ENCODE measurements at places on chromosomes 16 and 17. TPM values are rescaled to one million over a fixed set of nuclear protein-coding genes. Genes with fewer than 3 reads are reported as not detected.

DNA sequence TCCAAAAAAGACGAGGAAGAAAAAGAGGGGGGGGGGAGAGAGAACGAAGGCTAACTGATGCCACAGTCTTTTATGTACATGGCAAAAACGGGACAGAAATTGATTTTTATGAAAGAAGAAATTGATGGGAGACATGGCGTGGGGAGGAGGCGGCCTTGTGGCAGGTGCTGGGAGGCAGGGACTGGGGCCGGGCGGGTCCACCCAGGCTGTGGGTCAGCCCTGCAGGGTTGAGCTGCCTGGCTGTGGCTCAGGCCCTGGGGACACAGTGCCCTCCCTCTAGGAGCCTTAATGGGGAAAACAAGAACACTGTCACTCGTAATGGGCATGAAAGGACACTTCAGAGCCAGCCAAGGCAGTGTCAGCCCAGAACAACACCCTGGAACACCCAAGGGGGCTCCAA lies 34.8 kb downstream of the SNX20 start:
- no peaks in the 10 kb centered on the region for H3K4me1 ChIP-seq
- H3K36me3 ChIP-seq = no peaks in the 10 kb centered on the region
- no peak overlapping the region for H3K27ac ChIP-seq
- no peak overlapping the region for H3K4me3 ChIP-seq
- no peak for DNase-seq
- H3K27me3 ChIP-seq = no peaks in the 10 kb centered on the region

GRCh38 chr17:65797101-65797500 lies 235.7 kb upstream of the AXIN2 start:
- no peak for DNase-seq
- H3K4me3 ChIP-seq = no peak overlapping the region
- no peaks in the 10 kb centered on the region for H3K27me3 ChIP-seq
- H3K36me3 ChIP-seq = no peaks in the 10 kb centered on the region
- no peak overlapping the region for H3K27ac ChIP-seq
- H3K4me1 ChIP-seq = no peaks in the 10 kb centered on the region

- H3K4me3 ChIP-seq = peak overlapping the region; percentile 93
- peak; percentile 20 for DNase-seq
- no peaks in the 10 kb centered on the region for H3K4me1 ChIP-seq
- no peaks in the 10 kb centered on the region for H3K27me3 ChIP-seq
- H3K36me3 ChIP-seq = no peaks in the 10 kb centered on the region
- H3K27ac ChIP-seq = peak overlapping the region; percentile 78
Observed at GRCh38 chr16:1678500-1679098, 520 bp downstream of the JPT2 start.

- H3K4me1 ChIP-seq = no peaks in the 10 kb centered on the region
- no peaks in the 10 kb centered on the region for H3K27me3 ChIP-seq
- H3K4me3 ChIP-seq = no peak overlapping the region
- no peaks in the 10 kb centered on the region for H3K36me3 ChIP-seq
Observed at GRCh38 chr16:49822649-49823370, 33.1 kb downstream of the ZNF423 start.

- DNase-seq = no peak
- H3K4me1 ChIP-seq = no peaks in the 10 kb centered on the region
- no peaks in the 10 kb centered on the region for H3K36me3 ChIP-seq
Observed at GRCh38 chr17:2212400-2212981, 91.1 kb downstream of the SMG6 start.

GRCh38 chr17:67747681-67748235 lies 30.0 kb downstream of the NOL11 start:
- no peak overlapping the region for H3K4me3 ChIP-seq
- no peak overlapping the region for H3K27ac ChIP-seq
- DNase-seq = no peak
- no peaks in the 10 kb centered on the region for H3K4me1 ChIP-seq
- H3K36me3 ChIP-seq = no peaks in the 10 kb centered on the region
- no peaks in the 10 kb centered on the region for H3K27me3 ChIP-seq

DNA sequence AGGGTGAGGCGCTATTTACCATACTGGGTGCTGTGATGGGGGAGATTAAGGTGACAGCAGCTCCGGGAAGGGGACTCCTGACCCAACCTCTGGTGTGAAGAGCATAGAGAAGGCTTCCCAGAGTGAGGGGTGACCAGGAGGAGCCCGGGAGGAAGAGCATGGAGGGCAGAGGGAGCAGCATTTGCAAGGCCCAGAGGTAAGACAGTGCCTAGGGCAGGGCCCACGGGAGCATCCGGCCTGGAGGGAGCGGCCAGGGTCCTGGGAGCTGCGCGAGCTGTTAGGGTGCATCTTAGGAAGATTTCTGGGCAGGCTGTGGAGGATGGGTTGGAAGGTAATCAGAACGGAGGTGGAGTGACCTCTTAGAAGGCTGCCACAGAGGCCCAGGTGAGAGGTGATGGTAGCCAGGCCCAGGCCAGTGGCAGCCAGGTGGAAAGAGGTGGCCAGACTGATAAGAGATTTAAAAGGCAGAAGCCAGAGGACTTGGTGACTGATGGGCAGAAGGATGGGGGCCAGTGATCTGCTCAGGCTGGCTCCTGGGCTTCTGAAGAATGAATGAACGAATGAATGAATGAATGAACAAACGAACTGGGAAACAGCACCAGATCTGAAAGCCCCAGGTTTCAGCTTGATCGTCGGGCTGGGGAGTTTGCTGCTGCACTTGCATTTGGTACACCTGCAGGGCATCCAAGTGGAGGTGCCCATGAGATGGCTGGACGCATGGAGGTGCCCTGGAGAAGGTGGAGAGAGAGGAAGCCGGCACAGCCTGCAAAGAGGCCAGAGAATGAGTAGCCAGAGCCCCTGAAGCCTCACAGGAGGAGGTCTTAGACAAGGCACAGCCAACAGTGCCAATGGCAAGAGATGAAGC lies 13.0 kb upstream of the TMEM92 start:
- H3K36me3 ChIP-seq = no peaks in the 10 kb centered on the region
- H3K4me3 ChIP-seq = no peak overlapping the region

DNA sequence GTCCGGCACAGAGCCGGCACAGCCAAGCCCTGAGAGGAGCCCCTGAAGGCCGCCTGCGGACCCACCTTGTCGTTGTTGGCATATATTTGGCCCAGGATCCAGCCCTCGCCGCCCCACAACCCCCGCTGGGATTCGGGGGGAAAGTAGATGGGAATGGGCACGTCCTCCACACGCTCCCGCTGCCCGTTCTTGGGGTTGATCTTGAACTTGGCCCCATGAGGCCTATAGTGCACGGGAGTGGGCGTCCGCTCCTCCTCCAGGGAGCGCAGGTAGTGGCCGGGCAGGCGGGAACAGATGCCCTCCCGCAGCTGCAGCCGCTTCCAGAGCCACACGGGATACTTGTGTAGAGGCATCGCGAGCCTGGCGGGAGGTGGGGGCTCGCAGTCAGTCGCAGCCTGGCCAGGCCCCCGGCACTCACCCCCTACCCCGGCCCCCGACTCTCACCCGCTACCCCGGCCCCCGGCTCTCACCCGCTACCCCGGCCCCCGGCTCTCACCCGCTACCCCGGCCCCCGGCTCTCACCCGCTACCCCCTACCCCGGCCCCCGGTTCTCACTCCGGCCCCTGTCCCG lies 387 bp downstream of the MRPL28 start:
- peaks cover 17% of the 10 kb centered on the region for H3K4me1 ChIP-seq
- peak overlapping the region; percentile 50 for H3K27ac ChIP-seq
- peak overlapping the region; percentile 67 for H3K4me3 ChIP-seq
- no peak for DNase-seq

GRCh38 chr16:86566601-86566965 lies at the start of gene FOXC2:
FOXC2 (plus strand) TSS chr16:86566829; CDS start chr16:86567336, 507 bp downstream.
- H3K27me3 ChIP-seq = peaks cover 61% of the 10 kb centered on the region
- peaks cover 22% of the 10 kb centered on the region for H3K4me1 ChIP-seq
- peak within 1 kb of the TSS; percentile 18 for H3K4me3 ChIP-seq
- peak within 1 kb of the TSS; percentile 35 for H3K27ac ChIP-seq
- peak; percentile 77 for DNase-seq

Gene CFAP52
- not detected for total RNA-seq

Gene SLC35G6
- not detected for total RNA-seq

Gene OR1F1
- not detected for total RNA-seq
